ENCODE measurements at places on chromosomes 4 and X.

- no peak for DNase-seq
These were observed 211.3 kb downstream of the ARHGAP10 start for GRCh38 chr4:147943159-147943638.

DNA sequence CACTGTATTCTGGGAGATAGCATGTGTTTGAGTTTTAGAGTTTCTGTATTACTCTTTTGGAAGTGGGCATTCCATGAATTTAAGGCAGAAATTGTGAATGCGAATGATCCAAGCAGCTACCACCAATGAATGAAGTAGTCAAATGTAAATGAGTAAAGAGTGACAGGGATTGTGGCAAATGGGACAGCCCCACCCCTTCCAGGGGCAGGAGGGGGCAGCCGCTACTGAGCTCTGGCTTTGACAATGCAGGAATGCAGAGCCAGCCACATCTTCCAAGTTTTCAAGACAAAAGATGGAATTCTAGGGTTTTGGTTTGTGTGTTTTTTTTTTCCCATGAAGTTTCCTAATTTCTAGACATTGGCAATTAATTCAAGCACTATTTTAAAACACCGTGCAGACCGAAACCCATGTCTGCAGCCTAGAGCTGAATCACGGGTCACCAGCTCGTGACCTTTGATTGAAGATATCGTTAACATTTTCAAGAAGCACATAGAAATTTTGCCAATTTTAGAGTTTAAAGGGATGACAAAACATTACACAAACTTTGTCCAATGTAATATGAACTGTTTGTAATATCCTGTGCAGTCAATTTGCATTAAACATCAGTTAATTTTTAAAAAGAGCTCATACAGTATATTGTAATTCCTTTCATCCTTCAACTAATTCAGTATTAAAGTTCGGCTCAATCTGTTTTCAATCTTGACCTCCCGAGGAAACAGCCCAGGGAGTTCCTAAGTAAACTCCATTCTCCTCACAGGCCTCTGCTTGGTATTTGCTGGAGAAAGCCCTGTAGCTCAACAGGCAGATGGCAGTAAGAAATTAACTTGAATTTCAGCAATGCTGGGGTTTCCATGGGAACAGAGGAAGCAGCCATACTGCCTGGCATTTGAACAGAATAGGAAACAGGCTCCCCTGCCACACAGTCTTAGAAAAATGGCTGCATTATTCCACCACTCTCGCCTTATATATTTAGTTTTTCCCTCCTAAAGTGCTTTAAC is 83.4 kb downstream of the UCHL1 start:
- DNase-seq: peak; percentile 80

- DNase-seq: no peak
These were observed 94.9 kb downstream of the EMCN start for GRCh38 chr4:100422894-100423293.

GRCh38 chrX:53086464-53086863 is 4.3 kb downstream of the TSPYL2 start:
- no peak for DNase-seq

- DNase-seq: no peak
These were observed 257.1 kb downstream of the EVC2 start for GRCh38 chr4:5451243-5451642.

DNA sequence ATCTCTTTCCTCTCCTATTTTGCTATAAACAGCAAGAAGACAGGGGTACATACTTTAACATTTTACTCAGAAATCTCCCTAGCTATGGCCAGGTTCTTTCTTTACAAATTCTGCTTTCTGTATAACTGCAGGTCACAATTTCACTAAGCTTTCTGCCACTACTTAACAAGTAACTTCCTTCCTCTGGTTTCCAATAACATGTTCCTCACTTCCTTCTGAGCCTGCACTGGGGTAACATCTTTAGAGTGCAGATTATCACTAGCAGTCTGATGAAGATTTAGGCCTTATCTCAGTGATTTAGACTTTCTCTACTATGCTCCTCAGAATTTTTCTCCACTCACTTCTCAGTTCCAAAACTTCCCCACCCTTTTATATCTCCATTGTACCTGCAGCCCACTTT is 1930.5 kb upstream of the AGA start:
- no peak for DNase-seq

- no peak for DNase-seq
These were observed 17.7 kb upstream of the CEP135 start for GRCh38 chr4:55931043-55931442.

Data from fibroblast of skin of scalp (primary cell).